ENCODE measurements at places on chromosomes 5 and 9.

- no peak for DNase-seq
Measured at GRCh38 chr5:158435161-158435616, 576.2 kb upstream of the CLINT1 start.

DNA sequence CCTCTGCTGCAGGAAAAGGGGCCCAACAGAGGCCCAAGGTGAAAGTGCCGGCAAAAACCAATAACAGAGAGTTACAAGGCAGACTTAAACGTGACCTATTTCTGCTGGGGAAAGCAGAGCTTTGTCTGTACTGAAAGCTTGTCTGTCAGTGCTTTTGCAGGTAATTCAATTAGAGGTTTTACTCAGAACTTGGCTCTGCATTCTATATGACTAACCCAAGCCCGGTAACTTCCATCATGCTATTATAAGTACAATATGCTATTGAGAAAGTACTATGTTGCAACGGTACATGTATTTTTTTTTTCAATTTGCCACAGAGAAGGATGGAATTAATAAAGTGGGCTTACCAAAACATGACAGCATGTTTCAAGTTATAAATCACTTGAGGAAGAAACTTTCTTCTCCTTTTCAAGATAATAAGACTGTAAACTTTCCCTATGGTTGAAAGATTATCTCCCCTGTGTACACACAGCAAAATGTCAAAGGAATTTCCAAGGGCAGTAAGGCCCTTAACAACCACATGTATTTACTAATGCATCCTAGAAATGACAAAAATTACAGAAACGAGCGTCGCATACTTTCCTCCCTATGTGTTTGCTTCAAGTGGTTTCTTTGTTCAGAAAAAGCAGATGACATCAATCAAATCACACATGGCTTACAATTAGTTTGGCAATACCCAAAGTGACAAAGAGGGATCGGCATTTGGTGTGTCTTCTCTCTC lies 282.4 kb downstream of the EFNA5 start:
- DNase-seq = no peak

GRCh38 chr9:115673599-115673998 lies 480.0 kb upstream of the PAPPA start:
- no peak for DNase-seq

GRCh38 chr9:98856982-98857381 lies 49.5 kb downstream of the GALNT12 start:
- no peak for DNase-seq

DNA sequence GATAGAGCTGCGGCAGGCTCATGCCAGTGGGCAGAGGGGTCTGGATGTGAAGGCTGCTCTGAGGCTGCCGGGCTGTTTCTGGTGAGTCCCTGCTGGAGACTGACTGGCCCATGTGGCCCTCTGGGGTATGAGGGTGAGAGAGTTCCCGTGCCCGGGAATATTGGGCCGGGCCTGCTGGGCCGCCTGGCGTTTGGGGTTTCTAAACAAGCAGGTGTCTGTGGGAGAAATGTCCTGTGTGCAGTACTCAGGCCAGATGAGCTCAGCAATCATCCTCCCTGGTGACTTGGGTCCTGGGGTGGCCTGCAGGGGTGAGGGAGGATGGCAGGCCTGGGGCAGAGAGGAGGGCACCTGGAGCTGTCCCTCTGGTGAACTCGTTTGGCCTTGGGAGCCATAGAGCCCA lies 74.9 kb downstream of the MACROH2A1 start:
- DNase-seq = no peak

DNA sequence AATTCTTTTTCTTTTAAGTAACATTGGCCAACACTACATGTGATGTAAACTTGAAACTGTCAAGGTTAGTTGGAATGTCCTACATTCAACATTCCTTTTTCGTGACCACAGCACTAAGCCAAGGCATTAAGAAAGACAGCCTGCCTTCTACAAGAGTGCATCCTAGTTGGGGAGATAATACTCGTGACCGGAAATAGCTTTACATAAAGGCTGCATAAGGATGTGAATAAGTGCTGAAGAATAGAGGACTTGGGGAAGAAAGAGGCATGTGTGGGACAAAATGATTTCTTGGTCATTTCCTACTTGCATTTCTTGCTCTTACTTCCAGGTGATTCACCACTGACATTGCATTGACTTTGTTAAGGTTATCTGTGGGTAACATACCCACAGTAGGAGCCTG lies 282.0 kb downstream of the DMRT2 start:
- DNase-seq = no peak

DNA sequence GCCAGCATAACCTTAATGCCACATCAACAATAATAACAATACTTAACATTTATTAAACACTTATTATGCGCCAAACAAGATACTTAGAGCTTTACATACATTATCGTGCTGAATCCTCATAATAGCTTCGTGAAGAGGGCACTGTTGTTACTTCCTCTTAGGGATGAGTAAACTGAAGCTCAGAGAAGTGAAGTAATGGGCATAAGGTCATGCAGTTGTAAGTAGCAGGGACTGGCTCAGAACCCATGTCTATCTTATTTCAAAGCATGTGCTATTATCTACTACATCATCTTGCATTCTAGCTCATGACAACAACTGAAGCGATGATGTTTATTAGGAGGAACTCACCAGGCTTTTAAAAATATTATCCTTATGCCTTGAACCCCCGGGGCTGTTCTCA lies 34.9 kb upstream of the PPP3R2 start:
- DNase-seq = no peak

DNA sequence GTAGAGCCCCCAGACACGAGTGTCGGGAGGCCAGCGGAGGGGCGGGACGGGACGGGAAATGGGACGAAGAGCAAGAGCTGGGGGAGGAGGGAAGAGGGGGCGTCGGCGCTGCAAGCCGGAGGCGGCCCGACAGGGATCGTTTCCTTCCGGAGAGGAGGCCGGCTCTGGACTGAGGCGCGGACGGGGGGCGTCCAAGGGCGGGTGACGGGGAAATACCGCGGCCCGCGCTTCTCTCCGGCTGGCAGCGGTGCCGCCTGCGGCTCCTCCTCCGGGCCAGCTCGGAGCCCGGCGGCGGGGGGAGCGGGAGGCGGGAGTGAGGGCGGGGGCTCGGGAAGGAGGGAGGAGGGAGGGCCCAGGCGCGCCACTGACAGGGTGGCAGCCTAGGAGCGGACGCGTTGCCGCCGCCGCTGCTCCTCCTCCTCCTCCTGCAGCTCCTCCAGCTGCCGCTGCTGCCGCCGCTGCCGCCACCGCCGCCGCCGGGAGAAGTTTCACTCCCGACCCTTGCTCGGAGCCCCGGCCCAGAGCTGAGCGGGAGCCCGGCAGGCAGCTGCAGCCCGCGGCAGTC lies at the start of gene CHSY3:
Gene CHSY3 (plus strand): TSS at position 364 of the 565 bp plus-strand sequence.
- DNase-seq = peak; percentile 90

DNA sequence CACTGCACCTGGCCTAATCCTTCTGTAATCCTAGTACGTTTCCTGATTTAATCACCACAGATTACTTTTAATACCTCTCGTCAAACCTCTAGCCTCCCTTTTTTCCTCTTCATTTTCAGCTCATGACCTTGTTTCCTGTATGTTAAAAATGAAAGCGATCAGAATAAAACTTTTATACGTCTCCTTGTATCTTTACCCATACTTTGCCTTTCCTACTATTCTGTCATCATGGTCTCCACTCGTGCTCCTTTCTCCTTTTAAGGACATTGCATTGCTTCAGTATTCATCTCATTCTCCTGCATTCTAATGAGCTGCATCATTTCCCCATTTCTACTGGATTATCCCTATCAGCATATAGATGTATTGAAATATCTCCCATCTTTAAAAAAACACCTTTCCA lies 8.5 kb downstream of the CDC42SE2 start:
- no peak for DNase-seq

GRCh38 chr9:107007402-107007801 lies 144.4 kb downstream of the ZNF462 start:
- DNase-seq = no peak

GRCh38 chr9:78468974-78469576 lies 172.2 kb downstream of the PSAT1 start:
- DNase-seq = no peak

GRCh38 chr5:57862942-57863341 lies 380.3 kb upstream of the ACTBL2 start:
- DNase-seq = no peak

DNA sequence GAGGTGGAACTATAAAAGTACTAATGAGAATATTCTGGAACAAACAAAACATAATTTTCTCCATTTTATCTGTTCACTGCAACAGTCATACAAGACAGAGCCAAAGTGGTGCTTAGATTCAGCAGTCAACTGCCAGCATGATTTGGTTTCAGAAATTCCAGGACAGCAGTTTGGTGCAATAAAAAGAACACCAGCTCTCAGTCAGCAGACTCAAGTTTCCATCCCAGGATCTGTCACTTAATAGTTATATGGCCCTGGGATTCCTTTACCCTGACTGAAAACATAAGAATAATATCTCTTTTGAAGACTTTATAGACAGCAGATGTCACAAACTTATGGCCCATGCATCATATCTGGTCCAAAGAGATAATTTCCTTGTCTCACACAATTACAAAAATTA lies 92.8 kb upstream of the RASEF start:
- no peak for DNase-seq

DNA sequence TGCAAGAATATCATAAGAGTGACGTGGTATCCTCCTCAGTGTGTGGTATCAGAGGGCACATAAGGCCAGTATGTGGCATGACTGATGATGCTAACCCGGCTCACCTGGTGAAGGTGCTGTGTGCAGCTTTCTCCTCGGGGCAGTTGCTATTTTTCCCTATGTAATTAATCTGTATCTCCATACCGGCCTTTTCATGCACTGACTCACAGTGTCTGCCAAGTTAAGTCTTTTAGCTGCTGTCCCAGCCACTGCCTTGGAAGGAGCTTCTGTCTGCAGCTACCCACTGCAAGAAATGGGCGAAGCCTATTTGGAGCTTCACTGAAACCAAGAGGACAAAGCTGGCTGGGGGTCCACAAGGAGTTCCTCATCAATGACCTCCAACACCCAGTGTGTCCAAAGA lies 46.0 kb downstream of the NXNL2 start:
- DNase-seq = no peak
